ENCODE measurements at places on chromosomes 3 and 15.

DNA sequence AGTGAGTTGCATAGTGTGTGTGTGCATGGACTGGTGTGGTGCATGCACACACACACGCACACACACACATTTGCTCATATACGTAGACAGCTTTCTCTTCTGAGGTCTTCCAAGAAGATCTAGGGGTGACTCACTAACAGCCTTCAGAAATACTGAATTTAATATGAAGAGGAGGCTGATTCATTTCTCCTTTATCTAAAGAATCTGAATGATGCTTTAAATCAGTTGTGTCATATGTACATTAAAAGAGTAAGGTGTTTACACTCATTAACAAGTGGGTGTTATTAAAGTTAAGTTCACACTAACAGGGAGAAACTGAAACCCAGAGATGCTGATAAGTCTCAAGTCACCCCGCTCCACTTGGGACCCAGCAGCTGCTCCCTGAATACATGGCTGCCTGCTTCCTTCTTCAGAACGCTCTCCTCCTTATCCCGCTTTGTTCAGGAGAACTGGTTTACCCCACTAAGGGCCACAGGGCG lies 22.0 kb downstream of the TMPRSS7 start:
- DNase-seq: no peak

DNA sequence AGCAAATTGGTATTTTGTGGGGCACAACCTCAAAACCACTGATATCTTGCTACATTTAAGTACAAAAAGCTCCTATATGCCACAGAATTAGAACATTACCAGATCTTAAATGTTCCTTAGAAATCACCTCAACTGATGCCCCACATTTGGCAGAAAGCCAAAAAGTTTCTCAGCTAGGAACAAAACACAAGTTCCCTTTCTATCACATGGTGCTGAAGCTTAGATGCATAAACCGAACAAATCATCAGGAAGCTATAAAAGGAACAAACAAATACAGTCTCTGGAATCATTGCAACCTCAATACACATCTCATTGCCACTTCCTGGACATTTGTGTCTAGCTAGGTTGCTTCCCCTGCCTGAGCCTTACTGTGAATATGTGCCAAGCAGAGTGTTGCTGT lies 492.6 kb downstream of the LPP start:
- no peak for DNase-seq

GRCh38 chr3:194849166-194849875 lies 163.6 kb downstream of the FAM43A start:
- DNase-seq: no peak

DNA sequence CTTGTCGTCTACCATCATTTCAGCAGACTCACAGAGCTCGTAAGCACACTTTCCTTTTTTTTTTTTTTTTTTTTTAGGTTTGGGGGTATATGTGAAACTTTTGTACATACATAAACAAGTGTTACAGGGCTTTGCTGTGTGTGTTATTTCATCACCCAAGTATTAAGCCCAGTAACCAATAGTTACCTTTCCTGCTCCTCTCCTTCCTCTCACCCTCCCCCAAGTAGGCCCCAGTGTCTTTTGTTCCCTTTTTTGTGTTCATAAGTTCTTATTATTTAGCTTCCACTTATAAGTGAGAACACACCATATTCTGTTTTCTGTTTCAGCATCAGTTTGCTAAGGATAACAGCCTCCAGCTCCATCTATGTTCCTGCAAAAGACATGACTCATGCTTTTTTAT lies 746.8 kb downstream of the GRM7 start:
- DNase-seq: no peak

GRCh38 chr15:81809543-81809942 lies 236.3 kb downstream of the MEX3B start:
- DNase-seq: no peak

DNA sequence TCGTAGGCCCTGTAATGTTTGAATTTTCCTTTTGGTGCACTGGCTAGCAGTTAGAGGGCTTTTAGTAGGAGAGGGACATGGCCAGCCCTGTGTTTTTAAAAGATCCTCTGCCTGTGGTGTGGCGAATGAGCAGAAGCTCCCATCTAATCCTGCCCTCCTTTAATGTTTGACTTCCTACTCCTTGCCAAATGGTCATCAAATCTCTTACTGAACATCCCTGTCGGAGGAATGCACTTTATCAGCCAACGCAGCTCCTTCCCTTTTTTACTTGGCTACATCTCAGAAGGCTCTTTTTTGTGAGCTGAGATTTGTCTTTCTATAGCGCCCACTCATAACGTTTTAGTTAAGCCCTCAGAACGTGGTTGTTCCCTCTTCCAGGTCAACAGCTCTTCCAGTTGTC lies 44.8 kb downstream of the MAP2K5 start:
- DNase-seq: no peak

GRCh38 chr3:47425959-47426358 lies 45.1 kb downstream of the PTPN23 start:
- DNase-seq: no peak

GRCh38 chr3:33211444-33211843 lies 7.2 kb downstream of the SUSD5 start:
- no peak for DNase-seq

GRCh38 chr3:131526801-131527347 lies 24.1 kb upstream of the MRPL3 start:
- DNase-seq: no peak

DNA sequence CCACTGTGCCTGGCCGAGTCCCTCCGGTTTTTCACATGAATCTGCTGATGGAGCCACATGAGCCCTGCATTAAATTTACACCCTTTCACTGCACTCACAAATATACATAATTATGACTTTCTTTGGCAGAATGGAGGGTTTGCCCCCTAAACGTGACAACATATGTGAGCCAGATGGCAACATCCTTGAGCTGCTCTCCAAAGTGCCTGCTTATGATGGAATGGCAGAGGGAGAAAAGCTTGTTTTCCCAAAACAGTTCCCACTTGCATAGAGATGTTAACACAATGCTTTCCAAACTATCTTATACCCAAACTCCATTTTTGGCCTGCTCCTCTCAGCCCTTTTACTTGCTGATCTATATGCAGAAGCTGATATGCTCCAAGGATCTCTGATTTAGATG lies 54.9 kb downstream of the ABCC5 start:
- no peak for DNase-seq

DNA sequence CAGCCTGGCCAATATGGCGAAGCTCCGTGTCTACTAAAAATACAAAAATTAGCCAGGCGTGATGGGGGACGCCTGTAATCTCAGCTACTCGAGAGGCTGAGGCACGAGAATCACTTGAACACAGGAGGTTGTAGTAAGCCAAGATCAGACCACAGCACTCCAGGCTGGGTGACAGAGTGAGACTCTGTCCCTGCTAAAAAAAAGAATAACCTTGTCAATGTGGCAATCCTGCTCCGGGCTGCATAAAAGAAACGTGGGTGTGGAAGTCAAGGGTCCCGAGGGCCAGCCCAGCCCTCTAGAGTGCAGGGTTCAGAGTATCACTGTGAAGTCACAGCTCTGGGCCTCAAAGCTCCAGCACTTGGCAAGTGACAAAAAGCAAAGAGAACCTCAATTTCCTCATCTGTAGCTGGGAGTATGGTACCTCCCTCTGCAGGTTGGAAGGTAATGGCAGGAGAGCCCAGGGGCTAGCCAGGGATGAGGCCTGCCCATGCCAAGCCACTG lies 73.5 kb upstream of the IQSEC1 start:
- DNase-seq: no peak
